ENCODE measurements at places on chromosomes 3 and 15.
A peak's percentile ranks its signal among the peaks of the same experiment; 100 is the strongest.

DNA sequence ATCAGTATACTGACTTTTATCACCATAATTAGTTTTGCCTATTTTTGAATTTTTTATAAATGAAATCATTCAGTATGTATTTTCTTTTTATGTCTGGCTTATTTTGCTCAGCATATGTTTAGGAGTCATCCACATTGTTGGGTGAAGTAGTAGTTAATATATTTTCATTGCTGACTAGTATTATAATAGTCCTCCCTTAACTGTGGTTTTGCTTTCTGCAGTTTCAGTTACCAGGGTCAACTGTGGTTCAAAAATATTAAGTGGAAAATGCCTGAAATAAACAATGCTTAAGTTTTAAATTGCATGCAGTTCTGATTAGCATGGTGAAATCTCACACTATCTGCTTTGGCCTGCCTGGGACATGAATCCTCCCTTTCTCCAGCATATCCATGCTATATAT lies 39.5 kb upstream of the PRR23C start:
- DNase-seq = no peak

DNA sequence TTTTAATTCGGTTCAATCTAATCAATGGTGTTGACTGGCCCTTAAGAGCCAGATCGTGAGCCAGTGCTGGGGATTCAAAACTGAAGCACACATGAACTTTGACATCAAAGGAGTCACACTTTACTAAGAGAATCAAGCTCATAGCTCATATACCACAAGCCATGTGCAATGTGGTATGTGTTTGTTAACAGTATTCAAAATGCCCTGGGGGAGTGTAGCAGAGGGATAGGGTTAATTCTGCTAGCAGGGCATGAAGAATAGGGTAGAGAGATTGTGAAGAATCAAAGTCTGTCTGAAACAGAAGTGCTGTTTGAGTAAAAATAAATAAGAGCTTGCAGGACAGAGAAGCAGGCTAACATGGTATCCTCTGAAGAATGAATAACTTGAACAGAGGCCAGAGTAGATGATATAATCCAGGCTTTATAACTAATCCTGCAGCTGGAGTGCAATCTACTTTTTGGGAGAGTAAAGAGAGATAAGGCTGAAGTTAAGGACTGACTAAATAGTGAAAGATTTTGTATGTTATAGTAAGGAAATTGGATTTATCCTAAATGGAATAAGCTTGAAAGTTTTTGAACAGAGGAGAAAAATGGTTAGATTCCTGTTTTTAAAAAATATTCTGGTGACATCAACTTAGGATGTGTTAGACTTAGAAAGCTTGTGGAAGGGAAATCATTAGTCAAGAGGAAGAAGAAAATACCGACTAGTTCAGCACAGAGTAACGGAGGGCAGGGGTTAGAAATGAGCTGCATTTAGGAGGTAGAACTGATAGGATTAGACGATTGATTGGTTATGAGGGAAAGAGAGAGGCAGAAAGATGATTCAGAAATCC lies 292.0 kb downstream of the NFKBIZ start:
- DNase-seq = no peak

DNA sequence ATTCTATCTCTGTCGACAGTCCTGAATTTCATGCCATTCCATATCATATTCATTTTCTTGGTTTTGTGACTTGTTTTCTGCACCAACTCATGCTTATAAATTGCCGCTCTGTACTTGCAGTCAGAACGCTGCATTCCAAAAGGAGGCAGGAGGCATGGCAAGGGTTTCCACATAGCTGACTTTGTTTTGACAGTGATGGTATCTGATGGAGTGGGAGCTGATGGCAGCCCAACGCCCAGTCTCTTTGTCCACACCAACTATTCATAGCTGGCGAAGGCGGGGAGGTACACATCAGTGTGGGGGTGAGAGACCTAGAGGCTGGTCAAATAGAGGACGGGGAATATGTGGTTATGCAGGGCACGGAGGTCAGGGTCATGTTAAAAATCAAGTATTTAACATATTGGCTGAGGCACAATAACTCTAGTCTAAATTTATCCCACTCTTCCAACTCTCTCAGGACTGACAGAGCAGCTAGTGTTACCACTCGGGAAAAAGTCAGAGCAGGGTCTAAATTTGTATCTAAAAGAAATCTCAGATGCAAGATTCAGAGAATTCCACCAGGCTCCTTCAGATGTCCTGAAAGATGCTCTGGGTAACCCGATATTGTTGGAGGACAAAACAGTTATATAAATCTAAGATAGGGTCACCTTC lies 67.8 kb upstream of the ATP13A3 start:
- DNase-seq = no peak

DNA sequence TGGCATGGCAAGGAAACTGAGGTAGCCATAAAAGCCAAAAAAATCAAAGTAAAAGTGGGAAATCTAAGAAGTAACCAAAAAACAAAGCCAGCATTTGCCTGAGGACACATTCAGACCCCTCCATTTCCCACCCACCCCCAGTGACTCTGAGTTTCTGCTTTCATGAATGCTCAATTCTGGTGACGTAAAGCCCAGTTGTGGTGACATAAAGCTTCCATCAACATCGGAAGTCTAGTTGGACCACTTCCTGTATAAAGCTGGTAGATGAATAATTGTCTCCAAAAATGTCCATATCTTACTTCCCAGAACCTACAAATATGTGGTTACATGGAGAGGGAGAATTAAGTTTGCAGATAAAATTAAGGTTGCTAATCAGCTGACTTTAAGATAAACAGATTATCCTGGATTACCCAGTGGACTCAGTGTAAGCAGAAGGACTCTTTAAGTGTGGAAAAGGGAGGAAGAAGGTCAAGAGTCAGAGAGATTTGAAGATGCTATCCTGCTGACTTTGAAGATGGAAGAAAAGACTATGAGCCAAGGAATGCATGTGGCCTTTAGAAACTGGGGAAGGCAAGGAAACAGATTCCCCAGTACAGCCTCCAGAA lies 62.0 kb upstream of the ST3GAL6 start:
- no peak for DNase-seq

- DNase-seq = peak; percentile 42
These were observed 338.3 kb upstream of the ZNF385D start for GRCh38 chr3:22089284-22089683.

DNA sequence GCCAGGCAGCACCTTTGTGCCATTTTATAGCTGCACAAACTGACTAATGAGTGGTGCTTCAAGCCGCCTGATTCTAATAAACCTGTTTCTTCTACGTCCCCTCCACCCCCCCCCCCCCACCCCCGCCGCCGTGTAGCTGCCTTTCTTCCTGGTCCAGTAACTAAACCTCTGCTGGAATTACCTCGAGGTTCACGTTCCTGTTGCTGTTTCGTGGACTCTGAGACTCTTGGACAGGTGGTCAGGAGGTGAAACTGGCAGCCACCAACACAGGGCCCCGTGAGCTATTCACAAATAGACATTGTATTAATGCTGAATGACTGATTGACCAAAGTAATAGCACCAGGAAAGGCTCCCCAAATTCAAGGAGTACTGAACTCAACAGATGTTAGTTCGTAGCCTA lies 73.9 kb downstream of the TRIM69 start:
- DNase-seq = no peak

DNA sequence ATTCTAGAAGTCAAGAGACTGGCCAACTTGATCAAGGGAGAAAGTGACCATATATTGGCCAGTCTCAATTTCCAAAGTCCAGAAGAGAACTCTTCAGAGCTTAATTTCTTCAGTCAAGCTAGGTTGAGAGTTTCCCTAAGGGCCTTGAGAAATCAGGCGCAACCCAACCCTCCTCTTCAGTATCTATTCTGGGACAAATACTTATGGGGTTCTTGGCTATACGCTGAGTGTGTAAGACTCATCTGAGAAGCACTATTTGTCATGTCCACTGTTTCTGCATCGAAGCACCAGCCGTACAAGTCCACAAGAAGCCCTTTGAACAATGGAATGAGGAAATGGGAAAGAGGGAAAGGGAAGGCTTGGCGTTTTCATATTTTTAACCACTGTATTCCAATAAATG lies 379.5 kb downstream of the CTNNB1 start:
- no peak for DNase-seq

All from OCI-M1 (cell line).